Activated T-helper 1 cell treated with Interleukin-2 at 50 U/mL for 16 hours (primary cell): ENCODE measurements at places on chromosomes 5 and 9.

DNA sequence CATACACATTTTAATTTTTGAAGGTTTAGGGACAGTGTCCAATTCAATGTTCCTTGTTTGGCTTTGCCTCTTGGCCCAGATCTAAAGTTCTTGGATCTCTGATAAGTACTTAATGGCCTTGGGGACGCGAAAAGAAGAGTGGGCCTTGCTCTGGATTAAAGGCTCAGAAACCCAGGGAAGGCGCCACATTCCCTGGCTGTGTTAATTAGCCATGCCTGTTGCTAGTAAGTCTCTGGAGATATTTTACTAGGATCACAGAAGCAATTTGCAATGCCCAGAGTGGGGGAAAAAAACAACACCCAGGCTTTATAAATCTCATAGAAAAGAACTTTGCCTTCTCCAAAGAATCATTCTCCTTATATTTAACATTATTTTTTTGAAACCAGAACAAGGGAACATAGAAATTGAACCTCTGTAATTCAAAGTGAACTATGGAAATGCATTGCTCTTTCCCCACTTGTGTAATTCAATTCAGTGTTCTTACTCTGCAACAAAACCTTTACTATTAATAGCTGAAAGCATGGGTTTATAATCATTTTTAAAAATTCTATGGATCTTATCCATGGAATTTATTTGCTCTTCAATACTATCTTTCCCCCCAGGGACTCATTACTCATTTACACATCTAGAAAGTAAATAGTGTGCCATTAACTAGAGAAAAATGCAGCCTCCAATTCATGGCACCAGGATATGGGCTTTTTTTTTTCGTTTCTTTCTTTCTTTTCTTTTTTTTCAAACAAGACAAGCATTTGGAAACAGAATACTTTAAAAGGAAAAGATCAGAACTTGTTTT is 172.2 kb upstream of the ANKRD55 start:
- DNase-seq = no peak

GRCh38 chr5:54844905-54845566 is 140.4 kb downstream of the ESM1 start:
- DNase-seq = no peak

DNA sequence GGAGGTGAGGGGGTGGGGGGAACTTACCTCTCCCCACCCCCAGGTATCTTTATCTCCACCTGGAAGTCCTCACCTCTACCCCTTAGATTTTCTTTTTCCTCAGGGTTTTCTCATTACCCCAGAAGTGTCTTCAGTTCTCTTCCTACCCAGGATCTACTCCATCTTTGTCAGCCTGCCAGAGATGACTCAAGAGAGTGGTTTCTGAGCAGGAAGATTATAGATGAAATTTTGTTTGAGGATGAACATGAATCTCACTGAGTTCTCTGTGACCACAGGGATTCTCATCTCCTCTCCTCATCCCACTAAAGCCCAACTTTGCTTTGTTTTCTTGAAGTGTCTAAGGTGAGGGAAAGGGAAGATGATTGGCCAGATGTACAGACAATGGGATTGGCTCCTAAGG is 5.2 kb upstream of the HINT2 start:
- no peak for DNase-seq

GRCh38 chr5:173411791-173412555 is 83.8 kb upstream of the STC2 start:
- DNase-seq = no peak

DNA sequence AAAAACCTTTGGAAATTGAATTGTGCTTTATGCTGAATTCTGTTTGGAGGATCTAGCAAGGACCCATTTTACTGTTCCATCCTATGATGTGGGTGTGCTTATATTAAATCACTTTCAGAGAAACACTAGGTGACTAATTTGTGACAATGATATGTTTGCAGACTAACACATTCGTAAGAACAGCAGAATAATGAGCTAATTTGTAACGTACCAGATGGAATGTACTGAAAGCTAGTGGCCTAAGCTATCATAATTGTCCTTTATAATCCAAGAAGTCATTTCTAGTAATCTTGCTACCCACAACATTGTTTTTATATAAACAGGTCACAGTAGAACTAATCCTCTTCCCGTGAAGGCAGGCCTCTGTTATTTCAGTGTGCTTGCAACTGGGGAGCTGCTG is 292.5 kb downstream of the PDE4D start:
- no peak for DNase-seq
